ENCODE measurements at places on chromosomes 11 and 22.

- no peak for DNase-seq
Measured at GRCh38 chr11:118646393-118646792, 33.1 kb downstream of the TREH start.

DNA sequence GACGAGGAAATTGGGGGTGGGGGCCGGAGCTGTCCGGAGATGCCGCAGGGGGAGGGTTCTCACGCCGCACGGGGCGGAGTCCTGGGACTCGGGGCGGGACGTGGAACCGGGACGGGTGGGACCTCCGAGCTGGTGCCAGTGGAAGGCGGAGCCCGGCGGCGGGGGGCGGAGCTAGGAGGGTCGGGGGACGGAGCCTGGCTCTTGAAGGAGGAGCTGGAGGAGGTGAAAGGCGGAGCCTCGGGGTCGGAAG, 271 bp downstream of the FKBP2 start:
- peak; percentile 100 for DNase-seq

- DNase-seq, result no peak
Measured at GRCh38 chr11:123509737-123510578, 79.9 kb downstream of the GRAMD1B start.

- DNase-seq, result no peak
Measured at GRCh38 chr11:17385926-17386325, 2.5 kb downstream of the KCNJ11 start.

DNA sequence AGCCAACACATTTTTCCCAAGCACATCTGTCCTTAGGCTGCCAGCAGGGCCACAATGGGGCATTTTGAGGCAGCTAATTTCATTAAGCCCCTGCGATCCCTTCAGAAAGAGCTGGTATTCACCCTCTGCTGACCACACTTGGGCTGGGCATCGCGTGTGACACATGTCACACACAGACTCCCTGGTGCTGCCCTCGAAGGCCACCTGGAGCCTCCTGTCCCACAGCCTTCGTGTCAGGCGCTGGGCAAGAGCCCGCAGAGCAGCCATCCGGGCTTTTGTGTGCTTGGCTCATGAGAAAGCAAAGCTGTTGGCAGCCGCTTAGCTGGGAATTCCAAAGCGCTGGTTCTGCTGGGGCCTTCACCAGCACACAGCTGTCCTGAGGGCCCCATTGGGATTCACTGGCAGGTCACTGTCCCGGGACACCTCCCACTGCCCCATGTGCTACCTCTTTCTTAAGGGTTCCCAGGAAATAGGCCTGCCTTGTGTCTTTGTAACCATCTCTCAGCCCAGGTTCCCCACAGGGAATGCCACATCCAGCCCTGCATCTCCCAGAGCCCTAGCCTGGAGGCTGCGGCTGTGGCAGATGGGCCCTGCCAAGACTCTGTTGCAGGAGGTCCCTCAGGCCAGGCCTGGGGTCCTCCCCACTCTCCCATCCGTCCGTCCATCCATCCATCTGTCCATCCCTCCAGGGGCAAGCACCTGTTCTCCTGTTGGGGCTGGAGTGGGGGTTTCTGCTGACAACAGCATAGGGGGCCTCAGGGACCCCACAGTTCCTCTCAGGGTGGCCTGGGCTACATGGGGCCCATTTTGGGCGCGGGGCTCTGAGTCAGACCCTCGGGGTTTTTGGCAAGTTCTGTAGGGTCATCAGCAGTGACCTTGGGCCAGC, 4.9 kb downstream of the CLDN5 start:
- no peak for DNase-seq

DNA sequence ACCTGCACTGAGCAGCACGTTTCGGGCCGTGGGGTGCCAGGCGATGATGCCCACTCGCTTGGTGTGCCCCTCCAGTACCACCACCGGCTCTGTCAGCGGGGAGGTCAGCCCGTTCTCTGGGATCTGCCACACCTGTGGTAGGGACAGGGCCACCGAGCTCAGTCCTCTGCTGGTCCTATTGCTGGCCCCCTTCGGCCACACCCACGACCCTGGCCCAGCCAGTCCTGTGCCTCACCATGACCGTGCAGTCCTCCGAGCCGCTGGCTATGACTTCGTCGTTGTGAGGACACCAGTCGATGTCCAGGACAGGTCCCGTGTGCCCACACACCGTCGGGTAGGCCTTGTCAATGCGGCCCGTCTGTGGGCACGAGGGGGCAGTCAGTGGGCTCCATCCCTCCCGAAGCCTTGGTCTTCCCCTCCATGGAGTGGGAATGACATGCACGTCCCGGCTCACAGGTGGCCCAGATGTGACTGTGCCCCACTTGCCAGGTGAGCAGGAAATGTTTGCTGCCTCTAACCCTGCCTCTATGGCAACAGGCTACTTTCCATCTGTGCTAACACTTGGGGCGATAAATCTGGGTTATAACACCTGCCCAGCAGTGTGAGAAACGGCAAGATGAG, 1.4 kb downstream of the CORO1B start:
- no peak for DNase-seq

DNA sequence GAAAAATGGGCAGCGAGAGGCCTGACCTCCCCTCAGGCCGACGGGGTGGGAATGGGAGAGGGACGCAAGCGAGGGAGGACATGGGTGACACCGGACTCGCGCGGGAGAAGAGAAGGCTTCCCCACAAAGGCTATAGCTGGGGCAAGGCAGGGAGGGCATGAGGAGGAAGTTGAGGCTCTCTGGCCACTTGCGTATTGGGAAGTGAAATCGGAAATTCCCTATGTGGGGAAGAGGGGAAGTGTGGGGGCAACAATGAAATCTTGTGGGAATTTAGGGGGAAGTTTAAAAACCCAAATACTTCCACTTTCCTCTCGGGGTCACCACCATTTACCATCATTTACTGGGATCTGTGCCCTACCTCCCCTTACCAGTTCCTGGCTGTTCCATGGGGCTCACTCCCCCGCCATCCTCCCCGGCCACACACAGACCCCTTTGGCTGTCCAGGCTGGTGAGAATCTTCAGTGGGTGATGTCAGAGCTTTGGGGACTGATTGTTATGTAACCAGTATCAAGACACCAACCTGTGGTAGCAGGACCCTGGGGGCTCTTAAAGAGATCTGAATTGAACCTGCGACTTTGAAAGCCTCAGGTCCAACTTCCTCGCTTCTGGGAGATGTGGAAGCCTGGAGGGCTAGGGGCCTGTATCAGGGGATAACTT, 951 bp upstream of the EHD1 start:
- no peak for DNase-seq

DNA sequence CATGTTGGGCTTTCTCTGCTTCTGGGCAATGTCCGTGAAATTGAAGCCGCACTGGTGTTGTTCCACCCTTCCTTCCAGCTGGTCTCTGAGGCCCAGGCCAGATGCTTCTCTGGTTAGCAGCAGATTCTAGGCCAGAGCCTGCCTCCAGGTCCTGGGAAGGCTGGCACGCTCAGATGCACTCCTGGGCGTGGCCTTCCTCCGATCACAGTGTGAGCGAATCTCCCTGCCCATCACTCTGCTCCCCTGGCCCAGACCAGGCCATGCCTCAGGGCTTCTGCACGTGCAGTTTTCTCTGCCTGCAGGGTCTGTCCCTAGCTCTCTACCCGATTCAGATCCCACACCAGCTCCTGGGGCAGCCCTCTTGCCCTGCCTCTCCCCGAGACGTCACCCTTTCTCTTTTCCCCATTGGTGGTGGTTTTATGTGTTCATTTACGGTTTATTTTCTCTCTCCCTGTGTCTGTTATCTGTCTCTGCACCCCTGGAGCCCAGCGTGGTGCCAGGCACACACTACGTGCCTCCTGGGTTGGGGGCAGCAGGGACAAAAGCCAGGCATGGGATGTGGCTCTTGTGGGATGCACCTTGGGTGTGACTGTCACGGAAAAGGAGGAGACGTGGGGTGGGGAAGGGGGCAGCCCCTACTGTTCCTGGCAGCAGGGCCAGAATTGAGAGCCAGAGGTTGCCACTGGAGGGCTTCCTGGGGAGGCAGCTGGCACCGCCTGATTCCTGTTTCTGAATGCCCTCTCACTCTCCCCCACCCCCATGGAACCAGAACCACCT, 66.0 kb downstream of the KCNQ1 start:
- DNase-seq, result no peak

Data from nucleus accumbens (tissue), 56 donors.